HFFc6 (cell line): ENCODE measurements at places on chromosomes 6 and 20. TPM values are rescaled to one million over a fixed set of nuclear protein-coding genes. Genes with fewer than 3 reads are reported as not detected.

GRCh38 chr20:31722257-31723068 is at the start of gene BCL2L1:
BCL2L1 (minus strand) TSS chr20:31722868; CDS start chr20:31722218, 650 bp downstream.
- DNase-seq: peak; percentile 82

- DNase-seq: no peak
Measured at GRCh38 chr20:52331655-52332054, 140.1 kb upstream of the ZFP64 start.

DNA sequence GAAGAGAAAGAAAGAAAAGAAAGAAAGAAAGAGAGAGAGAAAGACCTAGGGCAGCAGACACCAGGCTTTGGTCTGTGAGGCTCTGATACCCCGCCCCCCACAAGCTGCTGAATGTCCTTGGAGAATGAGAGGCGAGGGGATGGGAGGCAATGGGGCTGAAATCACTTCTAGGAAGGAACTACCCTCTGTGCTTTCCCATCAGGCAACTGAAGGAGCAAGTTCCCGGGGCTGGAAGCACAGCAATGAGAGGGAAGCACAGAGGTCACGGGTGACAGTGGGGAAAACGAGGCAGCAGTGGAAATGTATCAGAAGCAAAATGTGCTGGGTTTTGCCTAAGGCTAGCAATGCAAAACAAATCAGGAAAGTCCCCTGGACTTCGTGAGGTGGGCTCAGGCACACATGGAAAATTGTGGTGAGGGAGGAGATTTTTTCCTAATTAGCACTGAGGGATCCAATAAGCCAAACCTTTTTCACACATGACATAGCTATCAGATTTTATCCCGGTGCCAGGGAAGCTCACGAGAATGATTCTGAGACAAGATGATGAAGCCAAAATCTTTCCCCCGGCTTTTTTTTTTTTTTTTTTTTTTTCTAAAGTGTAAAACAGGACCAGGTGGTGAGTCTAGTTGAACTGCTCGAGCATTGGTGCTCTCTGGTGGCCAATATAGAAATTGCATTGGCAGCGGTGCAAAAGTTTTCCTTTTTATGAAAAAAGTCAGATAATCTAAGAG is 16.8 kb upstream of the ARFGEF2 start:
- peak; percentile 63 for DNase-seq

DNA sequence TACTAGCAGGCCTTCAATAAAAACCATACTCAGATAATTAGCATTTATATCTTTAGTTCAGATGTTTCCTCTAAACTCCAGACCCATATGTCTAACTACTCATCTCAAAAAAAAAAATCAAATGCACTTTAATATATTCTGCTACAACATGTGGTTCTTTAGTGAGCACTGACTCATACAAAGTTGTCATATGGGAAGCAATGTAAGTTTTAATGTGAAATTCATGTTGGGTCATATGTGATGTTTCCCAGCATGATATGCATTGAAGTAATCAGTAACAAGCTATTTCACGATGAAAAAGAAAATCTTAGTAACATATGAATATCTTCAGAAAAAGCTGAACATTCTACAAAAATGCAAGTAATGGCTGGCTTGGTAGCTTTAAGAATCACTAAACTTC is 859.7 kb upstream of the ADGRB3 start:
- DNase-seq: no peak

DNA sequence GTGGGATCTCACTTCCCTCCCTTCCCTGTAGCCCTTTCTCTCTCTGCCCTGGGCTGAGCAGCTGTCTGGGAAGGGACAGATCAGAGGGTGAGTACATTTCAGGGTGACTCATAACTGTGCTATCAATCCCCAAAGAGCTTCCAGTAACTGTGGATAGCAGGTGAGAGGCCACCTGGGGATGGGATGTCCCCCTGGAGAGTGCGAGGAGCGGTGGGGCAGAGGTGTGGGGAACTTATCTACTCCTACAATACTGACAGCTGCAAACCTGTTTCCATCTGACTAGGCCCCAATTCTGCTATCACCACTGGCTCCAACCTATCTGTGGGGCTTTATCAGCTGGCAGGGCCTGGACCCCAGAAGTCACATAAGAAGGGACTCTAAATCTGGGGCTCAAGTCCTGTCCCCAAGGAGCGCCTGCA is 32.6 kb downstream of the KCNK5 start:
- no peak for DNase-seq

DNA sequence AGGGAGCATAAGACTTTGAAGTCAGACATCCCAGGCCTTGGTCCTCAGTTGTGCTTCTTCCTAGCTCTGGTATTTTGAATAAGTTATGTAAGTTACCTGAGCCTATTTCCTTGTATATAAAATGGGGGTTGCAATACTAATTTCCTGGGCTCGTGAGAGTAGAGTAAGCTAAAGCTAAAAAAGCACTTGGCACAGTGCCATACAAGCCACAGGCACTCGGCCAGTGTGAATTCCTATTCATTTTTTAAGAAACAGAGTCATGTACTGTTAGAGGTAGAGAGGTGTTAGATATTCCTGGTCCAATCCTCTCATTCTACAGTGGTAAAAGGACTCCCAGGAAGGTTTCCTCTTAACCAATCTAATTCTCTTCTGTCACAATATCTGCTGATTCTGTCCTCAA is 79.6 kb upstream of the EPB41L1 start:
- DNase-seq: no peak

GRCh38 chr20:36384022-36384619 is 78.0 kb downstream of the DLGAP4 start:
- peak; percentile 20 for DNase-seq

GRCh38 chr6:169069356-169069755 is 184.3 kb downstream of the THBS2 start:
- DNase-seq: no peak

DNA sequence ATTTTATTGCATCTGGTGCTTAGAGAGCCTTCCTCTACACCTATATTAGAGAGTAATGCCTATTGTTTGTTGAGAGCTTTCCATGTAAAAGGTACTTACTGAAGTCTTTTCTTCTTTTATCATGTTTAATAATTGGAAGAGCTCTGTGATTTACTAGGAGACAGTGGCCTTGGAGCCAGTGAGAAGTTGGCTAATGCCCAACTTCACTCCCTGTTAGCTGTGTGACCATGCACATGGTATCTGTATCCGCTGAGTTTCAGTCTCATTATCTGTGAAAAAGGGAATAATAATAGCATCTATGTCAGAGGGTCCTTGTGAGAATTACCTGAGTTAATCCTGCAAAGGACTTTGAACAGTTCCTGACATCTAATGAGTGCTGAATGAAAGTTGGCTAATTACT is 105.0 kb downstream of the CD109 start:
- DNase-seq: no peak

- DNase-seq: no peak
Measured at GRCh38 chr6:159655409-159655988, 37.5 kb downstream of the SOD2 start.

DNA sequence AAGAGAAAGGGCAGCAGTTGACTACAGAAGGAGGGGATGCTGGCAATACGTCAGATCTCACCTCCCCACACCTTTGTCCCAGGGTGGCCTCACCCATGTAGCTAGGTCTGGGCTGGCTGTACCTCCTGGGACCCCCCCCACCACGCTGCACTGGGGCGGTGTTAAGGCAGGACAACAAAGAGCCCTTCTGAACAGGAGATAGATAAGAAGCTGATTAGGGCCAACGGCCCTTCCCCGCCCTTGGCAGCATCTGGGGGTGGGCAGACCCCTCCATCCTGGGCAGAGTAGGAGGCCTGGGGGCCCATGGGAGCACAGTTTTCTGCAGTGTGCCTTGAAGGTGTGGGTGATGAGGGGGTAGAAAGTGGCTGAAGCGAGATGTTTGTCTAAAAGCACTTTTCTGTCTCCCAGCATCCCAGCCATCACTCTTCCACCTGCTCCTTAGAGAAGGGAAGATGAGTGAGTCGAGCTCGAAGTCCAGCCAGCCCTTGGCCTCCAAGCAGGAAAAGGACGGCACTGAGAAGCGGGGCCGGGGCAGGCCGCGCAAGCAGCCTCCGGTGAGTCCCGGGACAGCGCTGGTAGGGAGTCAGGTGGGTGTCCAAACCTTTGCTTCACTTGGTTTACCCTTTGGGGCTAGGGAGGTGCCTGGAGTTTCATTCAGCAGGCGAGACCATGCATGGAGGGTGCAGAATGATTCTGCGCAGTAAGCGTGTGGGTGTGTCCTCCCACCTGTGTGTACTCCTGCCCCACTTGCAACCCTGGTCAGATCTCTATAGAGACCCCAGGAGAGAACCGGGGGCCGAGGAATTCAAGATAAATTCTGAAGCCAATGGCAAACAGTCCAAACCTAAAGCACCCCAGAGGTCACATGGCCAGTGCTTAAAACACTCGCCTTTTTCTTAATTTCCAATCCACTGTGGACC is 3.9 kb downstream of the HMGA1 start:
- DNase-seq: no peak

DNA sequence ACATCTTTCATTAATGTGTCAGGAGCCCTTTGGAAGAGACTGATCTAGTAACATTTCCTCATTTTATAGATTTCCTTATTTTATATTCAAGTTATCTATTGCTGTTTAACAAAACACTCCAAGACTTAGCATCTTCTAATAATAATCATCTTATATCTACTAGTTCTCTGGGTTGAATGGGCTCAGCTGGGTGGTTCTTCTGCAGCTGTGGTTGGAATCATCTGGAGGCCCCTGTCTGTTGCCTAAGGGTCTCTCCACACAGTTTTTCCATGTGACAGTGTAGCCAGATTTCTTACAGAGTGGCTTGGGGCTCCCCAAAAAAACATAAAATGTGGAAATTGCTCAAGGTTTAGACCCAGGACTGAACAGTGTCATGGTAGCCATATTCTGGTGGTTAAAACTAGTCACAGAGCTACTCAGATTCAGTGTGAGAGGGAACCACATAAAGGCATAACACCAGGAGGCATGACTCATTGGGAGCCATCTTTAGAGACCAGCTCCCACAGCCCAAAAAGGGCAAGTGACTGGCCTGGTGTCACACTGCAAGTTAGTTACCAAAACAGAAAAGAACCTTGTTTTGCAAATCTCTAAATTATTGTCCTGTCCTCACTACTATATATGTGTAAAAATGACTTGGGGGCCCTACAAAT is 11.5 kb downstream of the SLC2A10 start:
- no peak for DNase-seq

DNA sequence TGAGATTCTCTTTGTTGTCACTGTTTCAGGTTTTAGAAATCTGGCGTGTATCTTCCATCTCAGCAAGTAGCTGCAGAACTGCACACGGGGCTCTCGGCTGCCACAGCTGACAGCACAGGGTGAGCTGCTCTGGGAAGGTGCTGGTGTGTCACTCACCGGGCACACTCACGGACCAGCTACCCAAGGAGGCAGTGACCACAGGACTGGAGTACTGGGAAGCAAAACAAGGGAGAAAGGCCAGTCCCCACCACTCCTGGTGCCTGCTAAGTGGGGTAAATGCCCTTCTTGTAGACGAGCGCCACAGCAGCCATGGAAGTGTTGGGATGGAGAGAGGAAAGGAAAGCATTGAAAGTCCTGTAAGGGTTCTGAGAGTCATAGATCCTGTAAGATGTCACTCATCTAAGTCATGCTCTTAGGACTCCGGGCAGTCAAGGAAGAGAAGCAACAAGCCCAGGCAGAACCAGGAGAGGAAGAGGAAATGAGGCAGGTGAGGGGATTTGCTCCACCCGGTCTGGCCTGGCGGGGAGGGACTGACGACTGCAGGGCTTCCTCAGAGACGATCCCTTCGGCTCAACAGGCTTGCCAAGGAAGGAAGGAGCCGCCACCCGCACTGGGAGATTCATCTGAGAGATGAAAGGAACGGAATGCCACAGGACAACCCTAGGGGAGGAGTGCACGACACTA is 48.1 kb downstream of the PRDM1 start:
- no peak for DNase-seq

DNA sequence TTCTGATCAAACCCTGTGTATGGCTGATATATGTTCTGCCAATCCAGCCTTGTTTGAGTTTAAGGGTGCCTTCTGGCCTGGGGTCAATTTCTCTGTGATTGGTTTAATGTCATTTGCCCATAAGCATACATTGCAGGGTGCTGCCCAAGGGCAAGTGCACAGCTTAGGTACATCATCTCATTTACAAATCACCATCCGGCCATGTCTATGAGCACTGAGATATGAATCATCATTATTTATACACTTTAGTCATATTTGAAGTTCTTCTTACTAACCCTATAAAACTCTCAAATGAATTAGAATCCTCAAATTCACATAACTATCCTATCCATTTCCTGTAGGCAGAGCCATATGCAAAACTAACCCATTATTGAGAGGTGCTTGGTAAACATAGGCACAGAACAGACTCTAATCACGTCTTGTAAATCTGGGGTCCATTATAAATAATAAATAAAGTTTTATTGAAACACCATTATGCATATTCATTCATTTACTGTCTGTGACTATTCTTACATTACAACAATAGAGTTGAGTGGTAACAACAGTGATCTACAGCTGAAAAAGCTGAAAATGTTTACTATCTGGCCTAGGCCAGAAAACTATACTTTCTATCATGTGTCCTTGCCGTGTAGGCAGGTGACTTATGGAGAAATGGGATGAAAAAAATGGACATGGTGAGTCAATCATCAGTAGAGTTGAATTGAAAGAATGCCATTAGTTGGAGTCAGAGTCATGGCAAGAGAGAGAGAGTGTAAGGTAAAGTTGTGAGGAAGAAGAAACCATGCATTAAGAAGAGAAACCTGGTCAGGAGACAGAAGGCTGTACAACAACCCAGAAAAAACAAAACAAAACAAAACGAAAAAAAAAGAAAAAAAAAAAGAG is 25.0 kb downstream of the KCNQ5 start:
- no peak for DNase-seq

DNA sequence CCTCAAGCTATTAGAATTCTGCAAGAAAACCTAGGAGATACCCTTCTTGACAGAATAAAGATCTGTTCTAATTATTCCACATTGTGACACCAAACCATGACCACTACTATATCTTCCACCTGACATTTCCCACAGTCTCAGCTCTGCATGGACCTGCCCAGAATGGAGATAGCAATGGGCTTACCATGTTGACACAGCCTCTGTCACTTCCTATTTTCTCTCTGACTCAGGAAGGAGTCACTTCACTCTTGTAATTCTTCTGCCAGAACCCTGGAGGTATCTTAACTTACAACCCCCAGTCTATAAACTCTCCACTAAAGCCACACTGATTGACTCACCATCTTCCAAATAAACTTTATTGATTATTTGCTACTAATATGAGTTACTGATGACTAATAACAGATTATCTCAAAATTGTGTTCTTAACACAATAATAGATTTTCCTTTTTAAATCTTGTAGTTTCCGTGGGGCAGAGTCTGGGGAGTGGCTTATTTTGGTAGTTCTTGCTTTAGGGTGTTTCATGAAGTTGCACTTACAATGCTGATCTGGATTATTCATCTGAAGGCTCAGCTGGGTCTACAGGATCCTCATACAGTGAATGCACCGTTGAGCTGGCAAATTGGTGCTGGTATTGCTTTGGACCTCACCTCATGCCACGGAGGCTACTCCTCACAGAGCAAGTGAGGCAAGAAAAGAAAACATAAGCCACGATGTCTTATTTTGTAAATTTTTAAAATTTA is 869.9 kb downstream of the KIF16B start:
- DNase-seq: peak; percentile 63

Gene FAM83B
- not detected in 3 replicates for total RNA-seq

Gene SUPT3H
- 5.0 to 6.5 TPM (median 6.3 TPM) in 3 replicates for total RNA-seq

Gene KCNG1
- total RNA-seq: 3.3 to 5.8 TPM (median 5.2 TPM) in 3 replicates

Gene VGLL2
- total RNA-seq: not detected in 3 replicates

Gene TMX4
- 35.8 to 43.0 TPM (median 41.0 TPM) in 3 replicates for total RNA-seq

Gene SEMG1
- not detected in 3 replicates for total RNA-seq

Gene LRRC1
- 7.7 to 11.2 TPM (median 9.3 TPM) in 3 replicates for total RNA-seq

Gene COL21A1
- not detected in 3 replicates for total RNA-seq

Gene FAM83C
- total RNA-seq: not detected in 3 replicates

Gene NEU1
- total RNA-seq: 37.8 to 48.9 TPM (median 44.2 TPM) in 3 replicates

Gene CST7
- not detected in 3 replicates for total RNA-seq
